Muscle of leg (tissue), 16 donors: ENCODE measurements at places on chromosomes 12 and 14.

- DNase-seq = peak; percentile 20
These were observed 66.9 kb upstream of the FGD4 start for GRCh38 chr12:32332446-32332845.

DNA sequence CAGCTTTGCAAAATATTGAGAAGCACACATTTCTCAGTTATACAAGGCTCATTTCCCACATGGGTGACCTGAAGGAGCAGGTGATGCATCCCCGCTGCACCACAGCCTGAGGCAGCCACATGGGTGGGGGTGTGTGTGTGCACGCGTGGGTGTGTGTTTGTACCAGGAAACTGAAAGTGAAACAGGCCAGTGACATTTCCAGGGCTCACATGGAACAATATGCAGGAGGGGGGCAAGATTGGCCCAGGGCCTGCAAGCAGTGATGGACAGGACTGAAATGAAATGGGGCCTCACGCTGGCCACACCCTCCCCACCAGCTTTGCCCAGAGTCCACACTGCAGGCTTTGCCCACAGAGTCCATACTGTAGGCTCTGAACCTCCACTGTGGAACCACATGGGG is 154.2 kb upstream of the PARP11 start:
- DNase-seq = no peak

- DNase-seq = no peak
These were observed 62.8 kb downstream of the SRRM4 start for GRCh38 chr12:119044094-119044493.

DNA sequence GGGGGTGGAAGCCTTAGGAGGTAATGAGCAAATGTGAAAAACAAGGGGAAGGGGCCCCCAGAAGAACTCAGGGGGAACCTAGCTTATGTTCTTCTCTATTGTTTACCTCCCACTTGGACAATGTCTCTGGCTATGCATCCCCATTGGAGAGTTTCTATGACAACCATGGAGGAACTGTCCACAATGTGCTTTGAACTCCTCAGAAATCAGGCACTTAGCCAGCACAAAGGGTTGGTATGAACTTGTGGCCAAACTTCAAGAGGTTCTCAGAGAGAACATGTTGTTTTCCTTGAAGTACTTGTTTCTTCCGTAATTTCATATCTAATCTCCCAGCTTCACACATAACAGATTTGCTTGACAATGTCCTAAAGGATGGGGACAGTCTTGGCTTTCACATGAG is 202.8 kb upstream of the PELI2 start:
- peak; percentile 24 for DNase-seq

- DNase-seq = peak; percentile 96
These were observed 67.8 kb downstream of the HMGA2 start for GRCh38 chr12:65891987-65892481.

DNA sequence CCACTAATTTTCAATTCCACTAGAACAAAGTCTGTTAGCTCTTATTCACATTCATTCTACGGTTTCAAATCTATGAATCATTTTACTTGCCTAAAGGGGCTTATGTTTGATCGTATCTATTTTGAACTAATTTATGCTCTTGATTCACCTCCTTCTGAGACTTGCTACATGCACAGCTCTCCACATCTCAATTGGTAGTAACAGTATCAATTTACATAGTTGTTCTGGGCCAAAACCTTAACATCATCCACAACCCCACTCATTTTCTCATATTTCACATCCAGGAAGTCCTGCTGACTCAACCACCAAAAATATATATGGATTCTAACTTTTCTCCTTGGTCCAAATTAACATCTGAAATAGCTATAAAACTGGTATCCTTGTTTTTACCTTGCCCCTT is 208.6 kb downstream of the RASSF9 start:
- DNase-seq = no peak

DNA sequence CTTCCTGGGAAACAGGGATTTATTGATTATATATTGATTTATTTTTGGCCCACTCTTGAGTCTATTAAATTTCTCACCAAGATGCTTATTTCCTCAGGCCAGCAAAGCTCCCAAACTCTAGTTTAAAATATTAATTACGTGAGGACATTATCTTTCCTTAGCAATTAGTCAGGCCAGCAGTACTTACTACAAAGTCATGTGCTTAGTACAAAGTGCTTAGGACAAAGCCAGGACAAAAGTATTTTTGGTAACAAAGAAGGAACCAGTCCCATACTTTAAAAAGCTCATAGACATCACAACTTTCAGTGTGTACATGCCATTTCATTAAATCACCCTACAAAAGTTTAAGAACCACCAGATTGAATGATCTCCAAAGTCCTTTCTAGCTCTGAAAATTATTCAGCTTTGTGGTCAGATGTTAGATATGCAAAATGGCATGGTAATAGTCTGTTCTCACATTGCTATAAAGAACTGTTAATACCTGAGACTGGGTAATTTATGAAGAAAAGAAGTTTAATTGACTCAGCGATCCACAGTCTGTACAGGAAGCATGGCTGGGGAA is 94.7 kb upstream of the PWP1 start:
- DNase-seq = no peak

DNA sequence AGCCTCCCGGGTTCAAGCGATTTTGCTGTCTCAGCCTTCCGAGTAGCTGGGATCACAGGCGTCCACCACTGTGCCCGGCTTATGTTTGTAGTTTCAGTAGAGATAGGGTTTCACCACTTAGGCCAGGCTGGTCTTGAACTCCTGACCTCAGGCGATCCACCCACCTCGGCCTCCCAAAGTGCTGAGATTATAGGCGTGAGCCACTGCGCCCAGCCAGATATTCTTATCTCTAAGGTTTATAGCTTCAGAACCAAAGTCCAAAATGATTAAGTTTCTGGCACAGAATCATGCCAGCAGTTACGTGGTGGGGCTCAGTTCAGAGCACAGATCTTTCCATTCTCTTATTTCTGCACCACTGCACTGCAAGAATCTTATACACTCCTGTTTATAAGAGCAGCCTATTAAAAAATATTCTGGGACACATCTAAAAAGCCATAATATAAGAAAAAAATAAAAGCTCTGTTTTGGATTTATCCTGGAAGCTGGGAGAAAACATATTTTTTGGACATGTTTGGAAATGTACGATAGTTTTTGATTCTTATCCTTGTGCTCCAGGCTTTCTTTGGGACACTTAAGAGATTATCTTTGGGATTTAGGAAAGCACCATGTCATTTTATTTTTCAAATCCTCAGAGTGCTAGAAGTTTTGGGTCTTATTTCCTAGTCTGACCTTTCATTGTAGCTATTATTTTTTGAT is 129.6 kb downstream of the LMNTD1 start:
- peak; percentile 74 for DNase-seq
